Ureter (tissue), 1 donor: ENCODE measurements at places on chromosomes 2 and 18. TPM values are rescaled to one million over a fixed set of nuclear protein-coding genes. Genes with fewer than 3 reads are reported as not detected.

DNA sequence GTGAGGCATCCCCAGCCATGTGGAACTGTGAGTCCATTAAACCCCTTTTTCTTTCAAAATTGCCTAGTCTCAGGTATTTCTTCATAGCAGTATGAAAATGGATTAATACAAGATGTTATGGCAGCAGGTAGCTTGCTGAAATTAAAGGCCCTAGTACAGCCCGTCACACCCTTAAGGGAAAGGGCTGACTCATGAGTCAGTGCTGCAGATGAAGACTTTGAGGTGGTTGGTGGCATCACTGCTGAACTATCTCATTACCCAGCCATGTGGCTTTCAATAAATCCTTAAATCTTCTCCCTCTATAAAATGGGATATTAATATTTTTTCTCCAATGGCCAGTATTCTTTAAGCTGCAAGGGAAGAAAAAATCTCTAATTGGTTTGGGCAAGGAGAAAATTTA lies 226.1 kb upstream of the CCDC68 start:
- DNase-seq: no peak

- DNase-seq: no peak
These were observed 138.1 kb downstream of the DTNA start for GRCh38 chr18:34848156-34848555.

GRCh38 chr2:159410276-159410675 lies 123.8 kb upstream of the WDSUB1 start:
- no peak for DNase-seq

- no peak for DNase-seq
These were observed 23.1 kb upstream of the RAB31 start for GRCh38 chr18:9684881-9685614.

DNA sequence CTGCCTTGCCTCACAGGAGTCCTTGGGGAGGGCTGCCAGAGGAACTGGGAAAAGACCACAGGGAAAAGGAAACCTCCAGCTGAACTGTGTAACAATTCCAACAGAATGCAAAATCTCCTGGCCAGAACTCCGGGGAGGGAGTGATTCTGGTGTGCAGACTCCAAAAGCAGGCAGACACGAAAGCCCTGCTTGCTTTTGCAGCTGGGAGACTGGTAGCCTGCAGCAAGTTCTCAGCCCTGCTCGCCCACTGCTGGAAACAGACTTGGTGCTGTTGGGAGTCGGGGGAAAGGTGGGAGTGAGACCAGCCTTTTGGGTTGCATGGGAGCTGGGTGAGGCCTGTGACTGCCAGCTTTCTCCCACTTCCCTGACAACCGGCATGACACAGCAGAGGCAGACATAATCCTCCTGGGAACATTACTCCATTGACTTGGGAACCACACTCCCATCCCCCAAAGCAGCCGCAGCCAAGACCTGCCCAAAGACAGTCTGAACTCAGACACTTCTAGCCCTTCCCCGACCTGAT lies 26.0 kb upstream of the NMI start:
- no peak for DNase-seq

GRCh38 chr2:152716805-152717227 lies 445 bp downstream of the PRPF40A start:
- peak; percentile 55 for DNase-seq

The AGXT gene
- total RNA-seq: 0.31 TPM

The ERFE gene
- total RNA-seq: 1.8 TPM

The GKN2 gene
- total RNA-seq: not detected

The RBM44 gene
- total RNA-seq: 1.5 TPM
